Peyer's patch (tissue), 4 donors: ENCODE measurements at places on chromosomes 7 and 10. TPM values are rescaled to one million over a fixed set of nuclear protein-coding genes. Genes with fewer than 3 reads are reported as not detected.

Gene ADAM8
- total RNA-seq = 7.4 TPM

Gene NAT16
- total RNA-seq = not detected

Gene EGR2
- total RNA-seq = 0.57 TPM

Gene CNTNAP2
- 2.5 TPM for total RNA-seq

Gene GTF2IRD1
- 11.6 TPM for total RNA-seq

Gene ACHE
- total RNA-seq = 21.7 TPM

Gene PANK1
- total RNA-seq = 28.7 TPM

Gene FOXI2
- total RNA-seq = not detected

Gene TBC1D12
- 24.8 TPM for total RNA-seq

Gene ADCYAP1R1
- total RNA-seq = 0.27 TPM

Gene NCF1
- 1.8 TPM for total RNA-seq

Gene POLR2J
- total RNA-seq = 27.9 TPM

Gene C10orf62
- total RNA-seq = not detected

Gene PLAU
- total RNA-seq = 2.4 TPM

Gene KLF14
- not detected for total RNA-seq
